ENCODE measurements at places on chromosomes 11 and 22.
A peak's percentile ranks its signal among the peaks of the same experiment; 100 is the strongest.

DNA sequence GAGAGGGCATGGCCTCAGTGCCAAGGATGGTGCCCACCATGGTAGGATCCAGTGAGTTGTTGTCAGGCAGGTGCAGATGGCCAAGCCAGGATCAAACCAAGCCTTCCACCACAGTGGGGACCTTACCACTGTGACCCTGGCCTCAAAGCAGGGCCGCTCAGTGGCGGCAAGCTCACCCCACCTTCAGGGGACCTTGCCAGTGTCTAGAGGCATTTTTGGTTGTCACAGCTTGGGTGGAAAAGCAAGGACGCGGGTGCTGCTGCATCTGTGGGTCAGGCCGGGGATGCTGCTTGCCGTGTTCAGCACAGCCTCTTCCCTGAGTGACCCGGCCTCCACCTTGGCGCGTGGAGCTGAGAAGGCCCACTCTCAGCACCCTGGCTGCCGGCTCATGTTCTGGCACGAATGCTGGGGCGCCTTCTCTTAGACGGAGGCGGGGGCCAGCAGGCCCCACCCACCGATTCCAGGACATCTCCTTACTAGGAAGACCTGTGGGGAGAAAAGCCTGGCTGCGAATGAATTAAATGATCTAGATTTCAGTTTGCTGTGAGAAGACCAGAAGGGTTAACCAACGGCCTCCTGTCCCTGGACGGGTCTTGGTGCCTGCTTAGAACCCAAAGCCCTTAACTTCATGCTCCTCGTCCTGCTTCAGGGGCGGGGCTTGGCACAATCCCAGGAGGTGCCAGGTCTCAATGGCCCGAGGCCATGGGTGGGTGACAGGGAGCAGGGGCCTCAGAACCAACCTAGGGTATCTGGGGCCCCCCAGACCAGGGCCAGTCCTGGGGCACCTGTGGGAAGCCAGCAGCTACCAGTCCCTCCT lies 18.9 kb downstream of the TRMU start:
- no peak for DNase-seq

GRCh38 chr22:16974298-16975084 lies 33.5 kb downstream of the GAB4 start:
- no peak for DNase-seq

DNA sequence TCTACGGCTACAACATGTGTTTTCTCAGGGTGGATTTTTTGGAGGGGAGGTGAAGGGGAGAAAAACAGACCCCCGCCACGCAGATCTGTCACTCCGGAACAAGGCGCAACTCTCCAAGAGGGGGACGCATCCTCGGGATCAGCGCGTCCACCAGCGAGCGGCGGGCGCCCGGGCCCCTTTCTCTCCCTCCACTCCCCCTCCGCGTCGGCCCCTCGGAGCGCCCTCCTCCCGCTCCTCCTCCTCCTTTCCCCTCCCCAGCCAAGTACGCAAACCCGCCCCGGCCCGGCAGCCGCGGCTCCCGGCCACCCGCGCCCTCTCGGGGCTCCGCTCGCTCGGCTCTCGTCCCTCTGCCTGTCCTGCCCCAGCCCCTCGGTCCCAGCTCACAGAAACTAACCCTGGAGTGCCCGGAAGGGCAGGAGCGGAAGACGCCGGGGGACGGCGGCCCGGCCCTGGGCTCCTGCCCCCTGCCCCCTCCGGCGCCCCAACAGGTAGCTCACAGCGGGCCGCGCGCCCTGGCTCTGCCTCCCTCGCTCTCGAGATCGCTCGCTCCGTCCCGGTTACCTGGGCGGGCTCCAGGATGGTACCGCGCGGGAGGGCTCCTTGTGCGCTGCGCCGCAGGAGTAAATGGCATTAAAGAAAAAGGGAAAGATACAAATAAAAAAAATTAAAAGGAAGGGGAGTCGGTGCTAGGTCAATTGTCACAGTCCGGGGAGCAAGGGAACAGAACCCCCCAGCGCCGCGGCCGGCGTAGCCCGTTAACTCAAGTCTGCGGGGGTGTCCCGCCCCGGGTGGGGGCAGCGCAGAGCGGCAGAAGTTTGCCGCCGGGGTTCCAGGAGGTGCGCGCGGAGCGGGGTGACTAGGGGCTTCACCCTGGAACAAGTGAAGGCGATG lies 131.4 kb upstream of the C11orf58 start:
- no peak for DNase-seq

DNA sequence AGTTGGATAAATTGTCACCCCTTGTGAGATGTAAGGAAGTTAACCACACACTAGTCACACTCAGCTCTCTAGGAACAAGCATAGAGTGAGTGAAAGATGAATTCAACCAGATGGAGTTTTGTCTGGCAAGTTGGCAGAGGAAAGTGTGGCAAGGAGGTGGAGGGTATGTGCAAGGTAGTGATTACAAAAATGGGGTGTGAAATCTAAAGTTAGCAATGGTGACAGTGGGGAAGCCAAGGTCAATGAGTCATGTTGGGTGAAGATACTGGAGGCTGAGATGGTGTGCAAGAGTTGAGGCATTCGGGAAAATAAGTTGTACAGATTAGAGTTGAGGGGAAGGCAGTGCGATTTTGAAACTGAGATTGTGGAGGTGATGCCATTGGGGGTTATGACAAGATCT lies 33.7 kb downstream of the MRGPRX2 start:
- DNase-seq, result no peak

DNA sequence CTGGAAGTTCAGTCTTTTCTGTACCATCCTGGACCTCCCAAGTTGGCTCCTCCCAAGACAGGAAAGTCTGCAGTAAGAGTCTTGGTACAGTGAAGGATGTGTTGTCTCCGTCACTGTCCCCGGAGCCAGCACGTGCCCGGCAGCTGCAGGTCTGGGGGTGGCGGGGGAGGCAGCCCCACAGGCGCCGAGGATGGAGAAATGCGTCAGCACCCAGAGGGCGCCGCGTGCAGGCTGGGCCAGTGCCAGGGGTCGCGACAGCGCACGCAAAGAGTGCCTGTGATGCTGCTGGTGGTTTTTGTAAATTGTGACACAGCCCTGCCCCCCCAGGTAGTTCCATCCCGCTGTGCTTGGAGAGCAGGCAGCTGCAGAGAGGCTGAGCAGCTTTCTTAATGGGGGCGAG lies 1200.5 kb downstream of the BRD1 start:
- DNase-seq, result no peak

DNA sequence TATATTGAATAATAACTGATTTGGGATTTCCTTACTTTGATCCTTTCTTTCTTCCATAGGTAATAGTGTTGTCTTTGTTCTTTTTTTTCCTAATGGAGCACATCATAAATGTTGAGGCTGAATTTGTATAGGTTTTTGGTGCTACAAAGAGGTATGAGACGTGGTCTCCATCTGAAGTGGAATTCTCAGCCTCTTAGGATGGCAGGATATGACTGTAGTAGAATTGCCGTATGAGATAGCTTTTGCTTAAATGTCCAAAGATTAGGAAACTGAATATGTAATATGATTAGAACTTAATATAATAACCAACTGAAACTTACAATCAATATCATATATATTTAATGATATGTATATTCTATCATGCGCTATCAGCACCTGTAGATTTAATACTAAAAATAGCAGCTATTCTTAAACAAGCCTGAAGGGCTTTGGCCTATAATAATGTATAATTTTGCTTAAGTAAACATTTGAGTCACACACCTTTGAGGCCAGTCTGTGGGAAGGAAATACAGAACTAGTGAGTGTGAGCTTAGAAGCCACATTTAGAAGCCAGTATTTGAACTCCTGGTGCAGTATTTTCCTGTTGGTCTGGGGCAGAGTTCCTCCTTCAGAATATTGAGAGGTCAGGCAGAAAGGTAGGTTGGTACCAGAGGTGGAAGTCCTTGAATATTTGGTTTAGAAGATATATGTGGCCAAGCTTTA lies 62.6 kb downstream of the SWAP70 start:
- no peak for DNase-seq

DNA sequence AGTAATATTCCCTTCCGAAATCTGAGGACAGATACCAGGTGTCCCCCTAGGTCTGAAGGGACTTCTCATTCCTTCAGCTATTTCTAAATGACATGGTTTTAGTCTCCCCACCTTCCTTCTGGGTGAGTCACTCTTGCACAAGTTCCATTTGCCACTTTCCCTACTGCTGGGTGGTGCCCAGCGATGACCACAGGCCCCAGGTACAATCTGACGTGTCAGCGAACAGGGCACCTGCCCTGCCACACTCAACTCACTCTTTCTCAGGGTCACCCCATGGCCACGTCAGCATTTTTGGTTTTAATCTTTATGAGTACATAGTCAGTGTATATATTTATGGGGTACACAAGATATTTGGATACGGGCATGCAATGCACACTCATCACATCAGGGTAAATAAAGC lies 17.2 kb downstream of the POU2AF1 start:
- DNase-seq, result no peak

- no peak for DNase-seq
Measured at GRCh38 chr11:109196016-109196415, 226.0 kb upstream of the C11orf87 start.

DNA sequence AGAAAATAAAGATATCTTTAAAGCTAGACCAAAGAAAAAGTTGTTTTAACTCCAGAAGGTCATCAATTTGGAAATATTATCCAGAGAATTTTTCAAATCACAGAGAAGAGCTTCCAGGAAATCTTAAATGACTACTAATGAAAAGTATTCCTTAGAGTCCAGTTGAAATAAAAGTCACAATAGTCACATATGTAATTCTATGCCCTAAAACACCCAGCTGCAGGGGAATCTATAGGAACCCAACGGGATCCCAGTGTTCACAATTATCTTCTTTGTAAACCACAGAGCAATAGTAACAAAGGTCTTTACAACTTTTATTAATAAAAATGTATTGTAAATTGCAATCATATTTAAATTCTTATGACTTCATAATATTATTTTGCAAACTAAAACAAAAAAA lies 27.1 kb downstream of the MPPED2 start:
- DNase-seq, result no peak

GRCh38 chr11:69167916-69168691 lies 12.4 kb downstream of the SMIM38 start:
- no peak for DNase-seq

DNA sequence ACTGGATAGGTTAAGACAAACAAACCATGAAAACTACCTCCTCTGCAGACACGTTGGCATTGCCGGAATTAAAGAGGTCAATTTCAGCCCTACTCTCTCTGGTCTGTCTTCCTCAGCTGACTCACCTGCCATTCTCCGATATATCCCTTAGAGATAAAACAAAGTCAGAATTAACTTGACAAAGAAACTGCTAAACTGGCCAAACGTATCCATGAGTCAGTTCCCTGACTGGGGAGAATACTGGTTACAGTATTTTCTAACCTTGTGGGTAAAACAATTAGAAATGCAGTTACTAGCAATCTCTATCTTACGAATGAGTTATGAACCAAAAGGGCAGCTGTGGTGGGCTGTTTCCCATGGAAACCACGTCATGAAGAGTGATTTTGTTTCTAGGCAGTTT lies 96.2 kb downstream of the RDX start:
- DNase-seq, result no peak

DNA sequence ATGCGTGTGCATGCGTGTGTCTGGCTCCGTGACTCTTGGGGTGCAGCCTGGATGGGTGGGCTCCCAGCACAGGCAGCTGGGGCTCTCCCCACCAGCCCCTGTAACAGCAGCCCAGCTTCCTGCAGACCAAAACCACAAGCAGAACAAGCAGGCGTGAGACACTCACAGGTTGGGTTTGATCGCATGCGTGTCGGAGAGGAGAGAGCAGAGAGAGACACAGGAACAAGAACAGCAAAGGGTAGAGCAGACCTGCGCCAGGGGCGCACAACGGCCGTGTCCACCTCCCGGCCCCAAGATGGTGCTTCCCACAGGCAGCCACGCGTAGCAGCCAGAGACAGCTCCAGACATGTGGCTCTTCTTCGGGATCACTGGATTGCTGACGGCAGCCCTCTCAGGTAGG lies at the start of gene CD6:
CD6 (plus strand) TSS at position 161 of the 400 bp plus-strand sequence; CDS start at position 347, 186 bp downstream.
- peak; percentile 76 for DNase-seq

DNA sequence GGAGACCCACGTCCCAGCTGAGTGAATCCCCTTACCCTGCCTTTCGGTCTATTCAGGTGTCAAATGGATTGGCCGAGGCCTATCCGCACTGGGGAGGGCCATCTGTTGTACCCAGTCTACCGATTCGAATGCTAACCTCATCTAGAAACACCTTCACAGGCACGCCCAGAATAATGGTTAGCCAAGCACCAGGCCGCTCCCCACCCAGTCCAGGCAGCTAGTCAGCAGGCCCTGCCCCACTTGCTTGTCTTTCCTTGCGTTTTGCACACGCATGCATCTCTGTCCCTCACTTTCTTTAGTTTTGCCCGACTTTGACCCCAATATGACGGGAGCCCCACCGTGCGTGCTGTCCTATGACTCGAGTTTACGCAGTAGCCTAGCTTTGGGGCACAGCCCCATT lies 31.7 kb downstream of the PARVB start:
- no peak for DNase-seq

GRCh38 chr11:125345421-125346178 lies 150.5 kb downstream of the FEZ1 start:
- peak; percentile 21 for DNase-seq

- no peak for DNase-seq
Measured at GRCh38 chr11:112828421-112828820, 132.8 kb upstream of the NCAM1 start.

- DNase-seq, result peak; percentile 80
Measured at GRCh38 chr22:27718186-27719035, 83.1 kb downstream of the MN1 start.

DNA sequence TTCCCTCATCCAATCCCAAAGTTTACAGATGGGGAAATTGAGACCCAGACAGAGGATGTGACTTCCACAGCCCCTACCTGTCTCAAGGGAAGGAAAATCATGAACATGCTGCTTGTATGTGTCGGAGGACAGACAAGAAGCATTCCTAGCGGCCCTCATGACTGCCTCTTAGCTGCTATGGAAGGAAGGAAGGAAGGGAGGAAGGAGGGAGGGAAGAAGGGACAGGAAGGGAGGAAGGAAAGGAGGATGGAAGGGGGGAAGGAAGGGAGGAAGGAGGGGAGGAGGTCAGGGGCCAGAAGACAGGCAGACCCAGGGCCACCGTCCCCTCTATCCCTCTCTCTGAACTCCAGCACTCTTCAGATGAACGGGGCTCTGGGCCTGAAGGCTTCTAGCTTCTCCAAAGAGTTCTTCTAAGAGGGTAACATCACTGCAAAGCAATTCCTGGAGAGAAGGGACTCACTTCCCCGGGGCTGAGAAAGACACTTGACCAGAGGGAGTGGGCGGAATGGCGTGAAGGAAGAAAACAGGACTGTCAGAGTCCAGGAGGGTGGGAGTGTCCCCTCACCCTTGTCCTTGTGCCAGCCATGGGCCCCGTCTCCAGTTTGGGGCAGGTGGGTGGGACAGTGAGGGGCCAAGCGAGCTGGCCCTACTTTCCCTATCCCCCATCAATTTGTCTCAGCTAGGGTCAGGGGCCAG lies 149.4 kb downstream of the FEZ1 start:
- DNase-seq, result no peak

- DNase-seq, result no peak
Measured at GRCh38 chr11:62487738-62488551, 58.7 kb downstream of the AHNAK start.

DNA sequence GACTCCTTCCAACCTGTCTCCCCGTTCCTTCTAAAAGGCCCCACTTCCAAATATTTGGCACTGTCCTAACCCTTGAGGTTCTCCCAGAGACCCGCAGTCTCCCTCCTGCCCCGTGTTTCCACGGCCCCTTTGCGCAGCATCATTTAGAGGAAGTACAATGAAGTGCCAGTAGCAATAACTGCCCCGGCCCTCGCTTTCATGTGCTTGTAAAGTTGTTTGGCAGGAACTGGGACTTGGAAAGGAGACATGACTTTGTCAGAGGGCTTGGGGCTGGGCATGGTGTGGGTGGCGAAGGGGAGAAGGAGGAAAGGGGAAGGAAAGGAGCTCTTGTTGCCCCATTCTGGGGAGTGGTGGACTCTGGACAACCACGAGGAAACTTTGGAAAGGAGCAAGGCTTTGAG lies 2.6 kb downstream of the CD44 start:
- DNase-seq, result peak; percentile 66

- no peak for DNase-seq
Measured at GRCh38 chr11:116994195-116994594, 104.0 kb downstream of the SIK3 start.
